ENCODE measurements at places on chromosomes 13 and 19.

- DNase-seq = no peak
Measured at GRCh38 chr19:1942934-1943555, 2.1 kb downstream of the CSNK1G2 start.

DNA sequence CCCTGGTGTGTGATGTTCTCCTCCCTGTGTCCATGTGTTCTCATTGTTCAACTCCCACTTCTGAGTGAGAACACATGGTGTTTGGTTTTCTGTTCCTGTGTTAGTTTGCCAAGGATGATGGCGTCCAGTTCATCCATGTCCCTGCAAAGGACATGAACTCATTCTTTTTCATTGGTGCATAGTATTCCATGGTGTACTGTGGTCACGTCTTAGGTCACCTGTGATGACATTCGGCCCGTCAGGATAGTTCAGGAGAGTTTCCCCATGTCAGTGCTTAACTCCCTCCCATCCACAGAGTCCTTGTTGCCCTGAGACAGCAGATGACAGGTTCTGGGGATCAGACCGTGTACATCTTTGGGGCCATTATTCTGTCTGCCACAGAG lies 8.6 kb downstream of the ZNF444 start:
- DNase-seq = no peak

DNA sequence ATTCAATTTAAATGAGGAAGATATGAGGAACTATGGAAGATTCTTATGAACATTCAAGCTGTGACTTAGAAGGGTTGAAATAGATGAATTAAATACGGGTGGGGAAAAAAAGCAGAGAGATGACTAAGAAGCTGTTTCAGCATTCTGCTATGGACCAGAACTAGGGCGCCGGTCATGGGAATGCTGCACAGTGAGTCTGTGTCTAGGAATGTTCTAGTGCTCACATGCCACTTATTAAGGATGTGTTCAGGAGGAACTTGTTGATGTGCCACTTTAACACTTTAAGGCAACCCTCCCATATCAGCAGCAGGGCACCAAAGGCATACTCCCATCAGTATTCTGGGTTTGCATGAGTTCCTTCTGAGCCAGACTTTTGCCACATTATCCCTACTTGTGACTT lies 152.1 kb downstream of the POSTN start:
- no peak for DNase-seq

- peak; percentile 57 for DNase-seq
Measured at GRCh38 chr19:45079063-45079910, at the start of gene GEMIN7. Gene GEMIN7, plus strand, starts transcription at chr19:45079260. Its CDS starts 10,855 bp downstream, at chr19:45090115.

- DNase-seq = no peak
Measured at GRCh38 chr13:46492946-46493345, 60.0 kb upstream of the LRCH1 start.

DNA sequence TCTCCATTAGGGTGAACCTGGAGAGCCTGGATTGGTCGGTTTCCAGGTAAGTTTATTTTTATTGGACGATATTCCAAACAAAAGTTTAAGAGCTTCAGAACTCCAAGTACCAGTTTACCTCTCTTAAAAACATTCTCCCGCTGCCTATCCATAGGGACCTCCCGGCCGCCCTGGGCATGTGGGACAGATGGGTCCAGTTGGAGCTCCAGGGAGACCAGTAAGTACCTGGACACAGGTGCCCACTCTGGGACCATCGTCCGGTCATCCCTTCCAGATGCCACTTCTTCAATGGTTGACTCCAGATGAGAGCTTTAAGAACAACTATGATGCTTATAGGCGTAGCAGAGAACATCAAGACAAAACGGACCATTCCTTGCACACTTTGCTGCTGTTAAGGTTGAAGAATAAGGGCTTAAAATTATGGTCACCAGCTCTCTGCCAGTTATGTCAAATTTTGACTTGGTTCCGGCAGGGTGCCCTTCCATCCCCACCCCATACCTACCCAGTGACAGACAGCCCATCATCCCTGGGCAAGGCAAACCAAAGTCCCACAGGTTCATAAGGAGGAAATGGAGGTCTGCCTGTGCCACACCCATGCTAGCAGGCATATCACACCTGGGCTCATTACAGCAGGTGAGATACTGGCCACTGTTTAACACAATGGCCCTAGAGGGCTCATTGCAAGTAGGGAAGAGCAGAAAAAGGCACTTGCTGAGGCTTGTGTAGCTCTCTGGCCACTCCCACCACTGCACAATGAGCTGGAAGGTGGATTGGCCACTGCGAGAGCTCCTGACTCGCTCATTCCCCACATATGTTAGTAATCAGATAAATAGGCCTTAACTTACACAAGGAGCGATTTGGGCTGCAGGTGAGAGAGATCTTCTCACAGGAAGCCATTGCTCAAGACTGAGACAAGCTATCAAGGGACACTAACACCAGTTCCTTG lies 123.6 kb downstream of the COL4A2 start:
- no peak for DNase-seq

DNA sequence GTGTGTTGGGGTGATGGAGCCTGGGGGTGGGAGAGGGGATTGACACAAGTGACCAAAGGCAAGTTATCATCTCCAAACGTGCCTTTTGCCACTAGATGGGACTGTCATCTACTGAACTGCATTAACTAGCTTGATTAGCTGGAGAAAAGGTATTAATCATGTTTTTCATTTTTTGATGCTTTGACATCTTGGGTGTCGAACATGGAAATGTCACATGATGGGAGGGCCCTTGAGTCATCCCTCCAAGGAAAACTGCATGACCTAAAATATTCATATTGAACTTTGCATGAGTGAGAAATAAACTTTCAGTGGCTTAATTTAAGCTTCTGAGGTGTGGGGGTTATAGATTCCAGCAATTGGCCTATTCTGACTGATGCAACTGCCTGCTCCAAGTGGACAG lies 73.3 kb downstream of the ALOX5AP start:
- no peak for DNase-seq

DNA sequence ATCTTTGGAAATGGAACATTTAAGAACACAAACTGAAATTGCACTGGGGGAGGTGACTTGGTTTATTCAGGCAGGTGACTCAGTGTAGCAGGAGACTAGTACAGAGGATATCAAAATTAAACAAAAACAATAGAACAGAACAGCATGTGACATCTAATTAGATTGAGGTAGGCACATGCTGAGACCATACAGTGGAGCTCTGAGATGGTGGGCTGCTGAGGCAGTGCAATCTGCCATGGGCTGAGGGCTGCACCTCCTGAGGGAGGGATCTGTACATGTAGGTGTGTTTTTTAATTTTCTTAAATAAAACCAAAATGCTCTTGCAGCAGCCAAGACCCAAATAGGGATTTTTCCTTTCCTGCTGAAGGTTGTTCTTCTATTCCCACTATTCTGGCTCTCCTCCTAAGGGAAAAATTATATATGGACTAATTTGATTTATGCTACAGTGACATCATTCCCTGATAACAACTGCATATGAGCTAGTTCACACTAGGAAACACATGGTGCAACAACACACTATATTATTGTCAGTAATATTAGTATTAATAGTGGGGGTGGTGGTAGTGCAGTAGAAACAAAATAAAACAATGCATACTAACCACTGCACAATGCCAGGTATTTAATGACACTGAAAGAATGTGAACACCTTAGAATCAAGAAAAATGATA lies 48.0 kb downstream of the LNX2 start:
- DNase-seq = no peak

GRCh38 chr19:12937093-12937926 lies 1.1 kb upstream of the CALR start:
- DNase-seq = no peak

GRCh38 chr19:46731007-46731501 lies 14.1 kb upstream of the PRKD2 start:
- DNase-seq = no peak

DNA sequence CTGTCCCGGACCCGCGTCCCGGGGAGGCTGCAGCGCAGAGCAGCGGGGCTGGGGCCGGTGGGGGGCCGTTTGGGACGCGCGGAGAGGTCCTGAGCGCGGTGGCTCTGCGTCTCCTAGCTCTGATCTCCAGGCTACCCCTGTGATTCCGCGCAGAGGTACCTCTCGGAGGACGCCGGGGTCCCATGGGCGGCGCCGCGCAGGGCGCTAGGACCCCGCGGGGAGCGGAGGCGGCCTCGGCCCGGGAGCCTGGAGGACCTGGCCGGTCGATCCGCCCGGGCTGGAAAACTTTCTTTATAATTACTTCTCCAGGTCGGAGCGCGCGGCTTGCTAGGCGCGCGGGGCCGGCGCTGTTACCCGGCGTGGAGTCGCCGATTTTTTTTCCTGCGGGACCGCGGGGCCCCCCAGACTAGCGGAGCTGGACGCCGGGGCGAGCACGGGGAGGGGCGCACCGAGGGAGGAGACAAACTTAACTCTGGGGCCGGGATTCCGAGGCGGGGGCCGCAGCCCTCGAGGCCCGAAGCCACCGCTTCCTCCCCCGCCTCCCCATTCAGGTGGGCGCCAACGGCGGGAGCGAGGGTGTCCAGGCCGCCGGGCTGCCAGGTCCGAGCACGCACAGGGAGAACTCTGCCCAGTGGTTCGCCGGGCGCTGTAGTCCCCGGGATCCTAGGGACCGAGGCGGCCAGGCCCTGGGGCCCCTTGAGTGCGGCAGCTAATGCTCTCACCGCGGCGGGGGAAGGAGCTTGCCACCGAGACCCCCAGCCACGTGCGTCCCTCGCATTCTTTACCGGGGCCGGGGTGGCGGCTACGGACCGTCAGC lies 848 bp upstream of the CEBPA start:
- no peak for DNase-seq

GRCh38 chr19:52690369-52691214 lies 44.3 kb downstream of the ZNF611 start:
- peak; percentile 84 for DNase-seq

DNA sequence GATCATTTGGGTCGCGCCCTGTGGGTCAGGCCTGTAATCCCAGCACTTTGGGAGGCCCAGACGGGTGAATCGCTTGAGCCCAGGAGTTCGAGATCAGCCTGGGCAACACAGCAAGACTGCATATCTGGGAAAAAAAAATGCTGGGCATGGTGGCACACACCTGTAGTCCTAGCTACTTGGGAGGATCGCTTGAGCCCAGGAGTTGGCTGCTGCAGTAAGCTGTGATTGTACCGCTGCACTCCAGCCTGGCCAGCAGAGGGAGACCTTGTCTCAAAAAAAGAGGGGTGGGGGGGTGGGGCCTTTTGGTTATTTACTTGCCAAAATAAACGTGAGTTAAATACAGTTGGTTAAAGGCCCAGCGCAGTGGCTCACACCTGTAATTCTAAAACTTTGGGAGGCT lies 9.8 kb upstream of the ZNF544 start:
- no peak for DNase-seq

DNA sequence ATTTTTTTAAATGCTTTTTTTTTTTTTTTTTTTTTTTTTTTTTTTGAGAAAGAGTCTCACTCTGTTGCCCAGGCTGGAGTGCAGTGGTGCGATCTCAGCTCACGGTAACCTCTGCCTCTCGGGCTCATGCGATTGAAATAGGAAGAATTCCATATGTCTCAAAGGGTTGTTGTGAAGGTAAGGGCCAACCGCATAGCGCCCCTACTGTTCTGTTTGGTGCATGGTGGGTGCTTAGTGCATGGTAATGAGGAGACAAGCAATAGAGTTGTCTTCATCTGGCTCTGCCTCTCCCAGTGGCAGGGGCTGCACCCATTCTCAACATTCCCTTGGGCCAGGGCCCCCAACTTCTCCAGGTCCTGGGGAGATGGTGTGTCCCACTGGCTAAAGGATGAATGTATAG lies 68.7 kb downstream of the RASL11A start:
- DNase-seq = no peak

DNA sequence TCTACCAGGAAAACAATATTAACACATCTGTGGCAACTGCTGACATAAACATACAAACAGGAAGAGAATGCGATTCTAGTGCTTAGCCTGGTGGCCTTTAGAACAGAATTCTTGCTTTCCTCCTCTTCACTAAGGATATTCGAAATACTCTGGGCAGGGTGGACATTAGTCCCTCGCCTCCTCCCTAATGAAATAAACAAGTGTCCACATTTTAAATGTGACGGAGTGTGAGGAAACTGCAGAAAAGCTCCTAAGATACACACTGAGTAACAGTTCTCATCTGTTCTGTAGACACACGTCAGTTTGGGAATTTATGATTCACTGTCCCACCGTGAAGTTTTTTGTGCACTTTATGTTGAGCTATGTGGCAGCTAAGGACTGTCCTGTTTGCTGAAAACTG lies 639 bp downstream of the STARD13 start:
- DNase-seq = no peak

- DNase-seq = no peak
Measured at GRCh38 chr19:12938779-12939601, 581 bp downstream of the CALR start.

GRCh38 chr19:43545981-43546380 lies 13.0 kb downstream of the ZNF575 start:
- no peak for DNase-seq

- no peak for DNase-seq
Measured at GRCh38 chr13:25775986-25776385, 275.8 kb downstream of the SHISA2 start.

GRCh38 chr19:29062475-29063435 lies 150.2 kb downstream of the UQCRFS1 start:
- no peak for DNase-seq

DNA sequence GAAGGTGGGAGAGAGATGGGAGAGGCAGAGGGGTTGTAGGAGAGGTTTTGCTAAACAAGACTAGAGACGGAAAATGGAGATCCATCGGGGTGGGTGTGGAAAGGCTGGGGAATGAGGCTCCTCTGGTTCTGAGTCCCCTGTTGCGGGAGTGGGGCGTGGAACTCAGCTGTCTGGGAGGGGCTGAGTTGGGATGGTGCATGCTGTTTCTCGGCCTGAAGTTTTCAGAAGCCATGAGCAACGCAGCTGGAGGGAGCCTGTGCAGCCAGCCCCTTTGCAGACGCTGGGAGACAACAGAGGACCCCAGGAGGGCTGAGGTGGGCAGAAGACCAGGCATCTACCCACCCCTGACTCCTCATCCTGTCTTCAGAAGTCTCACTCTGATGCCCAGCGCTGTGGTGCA lies 7.4 kb upstream of the GIPR start:
- no peak for DNase-seq

- DNase-seq = no peak
Measured at GRCh38 chr13:31846961-31847752, 107.8 kb downstream of the RXFP2 start.

GRCh38 chr13:59203855-59204254 lies 959.9 kb downstream of the DIAPH3 start:
- no peak for DNase-seq

GRCh38 chr19:42028304-42029216 lies 34.5 kb upstream of the ATP1A3 start:
- no peak for DNase-seq

GRCh38 chr19:46731584-46731983 lies 14.3 kb upstream of the FKRP start:
- DNase-seq = no peak

Data from activated CD4-positive, CD25-positive, alpha-beta regulatory T cell treated with anti-CD3 and anti-CD28 coated beads, Interleukin-2, amount 50 U/mL, for 16 hours (primary cell).